NCI-H524 (cell line): ENCODE measurements at places on chromosomes 11 and 22.

GRCh38 chr11:62930157-62930556, 9.0 kb upstream of the CHRM1 start:
- no peak for DNase-seq

GRCh38 chr11:86459002-86459385, 84.3 kb downstream of the CCDC81 start:
- DNase-seq, result no peak

DNA sequence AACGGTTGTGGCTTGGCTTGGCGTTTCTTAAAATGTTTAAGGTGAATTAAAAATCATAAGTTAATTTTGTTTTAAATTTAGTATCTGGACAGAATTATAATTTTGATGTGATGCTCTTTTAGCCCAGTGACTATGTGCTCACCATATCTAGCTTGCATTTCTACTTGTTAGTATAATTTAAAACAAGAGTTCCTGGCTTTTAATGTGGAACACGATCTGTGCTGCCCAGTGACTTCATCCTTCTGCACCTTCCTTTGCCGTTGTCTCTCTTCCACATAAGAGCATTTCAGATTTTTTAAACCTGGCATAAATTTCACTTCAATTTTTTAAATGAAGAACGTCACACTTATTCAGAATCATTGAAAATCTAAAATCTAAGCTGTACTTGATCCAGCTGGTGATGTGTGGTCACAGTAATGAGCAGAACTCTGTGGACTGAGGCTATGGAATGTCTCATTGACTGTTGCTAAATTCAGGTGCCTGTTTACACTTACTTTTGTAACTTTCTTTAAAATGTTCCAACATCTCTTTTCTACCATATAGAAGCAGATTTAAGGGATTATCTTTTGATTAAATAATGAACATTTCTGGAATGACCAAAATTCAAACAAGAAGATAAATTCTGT, 75.4 kb upstream of the ADSL start:
- DNase-seq, result no peak

GRCh38 chr11:105647780-105648179, 37.9 kb downstream of the GRIA4 start:
- DNase-seq, result no peak

DNA sequence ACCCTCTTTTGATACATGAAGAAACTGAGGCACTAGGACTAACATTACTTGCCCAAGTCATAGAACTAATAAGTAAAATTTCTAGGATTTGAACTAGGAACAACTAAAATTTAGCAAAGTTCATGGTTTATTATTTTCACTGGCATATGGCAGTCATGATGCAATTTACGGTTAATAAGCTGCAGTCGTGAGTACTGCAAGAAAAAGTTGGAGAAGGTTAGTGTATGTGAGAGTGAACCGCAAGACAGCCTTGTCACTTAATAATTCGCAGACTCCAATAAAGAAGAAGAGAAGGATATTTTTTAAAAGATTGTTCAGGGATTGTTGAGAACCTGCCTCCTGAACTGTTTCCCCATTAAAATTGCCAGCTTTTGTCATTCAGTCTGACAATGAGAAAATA, 663.4 kb upstream of the TENM4 start:
- DNase-seq, result no peak

DNA sequence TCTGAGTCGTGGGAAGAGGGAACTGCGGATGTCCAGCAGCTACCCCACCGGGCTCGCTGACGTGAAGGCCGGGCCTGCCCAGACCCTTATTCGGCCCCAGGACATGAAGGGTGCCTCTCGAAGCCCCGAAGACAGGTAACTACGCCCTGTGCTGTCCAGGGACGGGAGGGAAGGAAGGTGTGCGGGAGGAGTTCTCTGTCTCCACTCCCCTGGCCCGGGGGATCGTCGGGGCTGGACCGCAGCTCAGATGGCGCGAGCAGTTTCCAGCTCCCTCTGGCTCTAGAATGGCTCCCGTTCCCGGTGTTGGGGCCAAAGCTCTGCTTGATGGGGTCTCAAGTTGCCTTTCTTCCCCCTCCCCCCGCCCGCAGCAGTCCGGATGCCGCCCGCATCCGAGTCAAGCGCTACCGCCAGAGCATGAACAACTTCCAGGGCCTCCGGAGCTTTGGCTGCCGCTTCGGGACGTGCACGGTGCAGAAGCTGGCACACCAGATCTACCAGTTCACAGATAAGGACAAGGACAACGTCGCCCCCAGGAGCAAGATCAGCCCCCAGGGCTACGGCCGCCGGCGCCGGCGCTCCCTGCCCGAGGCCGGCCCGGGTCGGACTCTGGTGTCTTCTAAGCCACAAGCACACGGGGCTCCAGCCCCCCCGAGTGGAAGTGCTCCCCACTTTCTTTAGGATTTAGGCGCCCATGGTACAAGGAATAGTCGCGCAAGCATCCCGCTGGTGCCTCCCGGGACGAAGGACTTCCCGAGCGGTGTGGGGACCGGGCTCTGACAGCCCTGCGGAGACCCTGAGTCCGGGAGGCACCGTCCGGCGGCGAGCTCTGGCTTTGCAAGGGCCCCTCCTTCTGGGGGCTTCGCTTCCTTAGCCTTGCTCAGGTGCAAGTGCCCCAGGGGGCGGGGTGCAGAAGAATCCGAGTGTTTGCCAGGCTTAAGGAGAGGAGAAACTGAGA, 1.4 kb downstream of the ADM start:
- peak; percentile 28 for DNase-seq

DNA sequence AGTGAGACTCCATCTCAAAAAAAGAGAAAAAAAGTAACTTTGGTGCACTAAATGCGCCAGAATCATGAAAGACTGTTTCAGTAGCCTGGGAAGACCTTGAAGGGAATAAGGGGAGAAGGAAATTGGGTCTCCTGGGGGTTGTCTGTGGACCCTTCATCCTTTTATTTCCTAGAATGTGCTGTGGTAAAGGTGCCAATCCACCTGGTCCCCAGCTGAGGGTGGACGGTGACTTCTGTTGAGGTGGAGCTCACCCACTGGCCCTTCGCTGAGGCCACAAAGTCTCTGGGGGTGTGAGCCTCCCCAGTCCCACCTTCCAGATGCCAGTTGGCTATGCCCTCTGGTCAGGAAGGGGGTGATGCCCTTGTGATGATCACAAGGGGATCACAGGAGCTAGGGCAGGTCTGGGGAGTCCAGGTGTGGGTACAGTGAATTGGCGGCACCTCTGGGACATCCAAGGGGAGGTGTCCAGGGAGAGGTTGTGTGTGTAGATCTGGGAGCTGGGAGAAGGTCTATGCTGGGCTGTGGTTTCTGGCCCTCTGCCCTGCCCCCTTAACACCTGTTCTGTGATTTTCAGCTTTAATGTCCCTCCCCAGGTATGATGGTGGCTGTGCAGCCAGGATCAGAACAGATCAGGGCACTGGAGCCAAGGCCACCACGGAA, 34.2 kb upstream of the LMO1 start:
- no peak for DNase-seq

DNA sequence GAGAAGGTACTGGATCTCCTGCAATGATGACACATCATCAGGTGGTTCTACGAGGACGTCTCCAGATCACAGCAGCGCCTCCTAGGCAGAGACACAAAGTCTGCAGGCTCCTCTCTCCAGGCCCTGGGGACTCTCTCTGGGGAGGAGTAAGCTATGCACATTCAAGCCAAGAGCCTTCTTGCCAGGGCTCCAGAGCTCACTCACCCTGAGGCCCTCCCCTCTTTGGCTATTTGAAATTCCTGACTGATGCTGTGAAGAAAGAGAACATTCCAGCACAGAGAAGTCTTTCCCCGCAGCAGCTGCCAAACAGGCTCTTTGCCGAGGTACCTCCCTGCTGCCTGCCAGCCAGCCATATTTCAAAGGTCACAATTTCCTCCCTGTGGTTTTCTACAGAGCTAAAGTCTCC, 204.9 kb downstream of the CSNK2A3 start:
- no peak for DNase-seq

DNA sequence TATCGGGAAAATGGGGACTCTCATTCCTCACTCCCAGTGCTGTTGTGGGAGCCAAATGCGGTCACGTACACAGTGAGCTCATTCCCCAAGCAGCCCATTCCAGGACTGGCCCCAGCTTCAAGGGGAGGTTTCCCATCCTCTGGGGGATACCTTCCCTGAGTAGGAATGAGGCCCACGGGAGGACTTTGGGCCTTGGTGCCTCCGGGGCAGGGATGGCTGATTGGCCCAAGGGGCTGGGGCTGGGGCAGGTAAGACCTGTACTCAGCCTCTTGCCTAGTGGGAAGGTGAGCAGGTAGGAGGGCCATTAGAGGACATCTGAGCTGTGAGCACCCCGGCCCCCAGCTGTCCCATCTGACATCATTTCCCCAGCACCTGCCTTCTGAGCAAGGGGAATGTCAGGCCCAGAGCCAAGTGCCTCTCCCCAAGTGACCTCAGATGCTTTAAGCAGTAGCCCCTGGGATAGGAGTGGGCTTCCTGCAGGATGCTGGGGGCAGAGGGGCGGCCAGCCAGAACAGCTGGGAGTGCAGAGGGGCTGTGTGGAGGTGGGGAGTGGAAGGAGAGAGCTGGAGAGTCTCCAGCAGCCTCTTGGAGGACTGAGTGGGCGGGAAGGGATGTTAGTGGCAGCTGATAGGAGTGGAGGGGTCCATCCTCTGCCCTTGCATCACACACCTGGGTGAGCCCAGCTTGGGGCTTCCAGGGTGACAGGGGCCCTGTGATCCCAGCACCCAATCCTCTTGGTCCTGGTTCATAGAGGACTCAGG, 58.4 kb downstream of the CD82 start:
- DNase-seq, result peak; percentile 41

DNA sequence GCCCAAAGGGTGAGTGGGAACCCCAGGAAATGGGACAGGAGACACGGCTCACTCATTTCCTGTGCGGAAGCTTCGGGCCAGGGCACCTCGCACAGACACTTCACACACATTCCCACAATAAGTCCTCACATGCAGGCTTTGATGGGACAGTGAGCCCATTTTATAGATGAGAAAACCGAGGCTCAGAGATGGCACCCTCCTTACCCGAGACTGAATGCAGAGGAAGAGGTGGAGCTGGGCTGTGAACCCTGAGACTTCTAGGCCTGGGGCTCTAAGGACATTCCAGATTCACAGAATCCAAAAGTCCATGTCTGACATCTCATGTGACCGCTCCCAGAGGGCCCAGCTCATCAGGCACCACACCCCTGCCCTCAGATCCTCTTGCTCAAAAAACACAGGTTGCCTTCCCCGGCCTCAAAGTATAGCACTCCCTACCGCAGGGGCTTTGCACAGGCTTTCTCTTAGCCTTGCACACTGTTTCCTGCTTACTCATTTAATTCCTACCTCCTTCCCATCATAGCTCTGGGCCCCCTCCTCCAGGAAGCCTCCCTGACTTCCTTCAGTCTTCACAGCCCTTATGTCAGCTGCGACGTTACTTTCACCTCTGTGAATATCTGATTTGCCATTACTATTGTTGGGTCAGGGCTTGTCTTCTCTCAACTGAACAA, 57.1 kb upstream of the TCF20 start:
- no peak for DNase-seq

DNA sequence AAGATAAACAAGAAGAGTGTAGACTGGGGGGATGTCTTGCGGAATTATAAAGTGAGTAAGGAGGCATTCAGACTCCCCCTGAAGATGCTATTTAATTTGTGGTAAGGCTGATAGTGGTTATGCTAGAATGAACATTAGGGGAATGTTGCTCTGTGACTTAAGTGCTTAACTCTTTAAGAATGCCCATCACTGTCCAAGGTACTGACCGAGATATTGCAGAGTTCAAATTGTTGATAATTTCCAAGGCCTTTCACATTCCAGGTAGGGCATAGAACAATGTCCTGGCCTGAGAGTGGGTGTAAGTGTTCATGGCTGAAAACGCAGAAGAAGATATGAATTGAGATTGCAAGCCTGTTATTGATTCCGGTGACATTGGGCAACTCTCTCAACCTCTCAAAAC, 90.3 kb upstream of the SEZ6L start:
- DNase-seq, result no peak

- DNase-seq, result peak; percentile 71
Measured at GRCh38 chr11:65315204-65315865, 669 bp downstream of the CDC42EP2 start.

GRCh38 chr11:116420770-116421528, 351.8 kb downstream of the BUD13 start:
- DNase-seq, result no peak

DNA sequence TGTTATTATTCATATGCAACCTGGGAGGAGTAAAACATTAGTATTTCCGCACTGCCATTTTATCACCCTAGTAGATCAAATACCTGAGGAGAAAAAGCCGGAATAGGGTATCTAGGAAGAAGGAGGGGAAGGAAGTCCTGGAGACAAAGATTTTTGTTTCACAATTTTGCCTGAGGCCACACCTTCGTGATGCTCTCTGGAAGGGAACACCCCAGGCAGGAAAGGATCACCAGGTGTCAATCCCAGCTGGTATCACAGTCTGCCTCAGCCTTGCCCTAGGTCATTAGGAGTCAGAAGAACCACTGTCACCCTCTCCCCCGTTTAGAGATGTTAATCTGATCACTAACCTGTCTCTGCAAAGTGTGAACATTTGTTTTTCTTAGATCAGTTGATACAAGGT, 35.4 kb upstream of the IGSF9B start:
- DNase-seq, result peak; percentile 31

DNA sequence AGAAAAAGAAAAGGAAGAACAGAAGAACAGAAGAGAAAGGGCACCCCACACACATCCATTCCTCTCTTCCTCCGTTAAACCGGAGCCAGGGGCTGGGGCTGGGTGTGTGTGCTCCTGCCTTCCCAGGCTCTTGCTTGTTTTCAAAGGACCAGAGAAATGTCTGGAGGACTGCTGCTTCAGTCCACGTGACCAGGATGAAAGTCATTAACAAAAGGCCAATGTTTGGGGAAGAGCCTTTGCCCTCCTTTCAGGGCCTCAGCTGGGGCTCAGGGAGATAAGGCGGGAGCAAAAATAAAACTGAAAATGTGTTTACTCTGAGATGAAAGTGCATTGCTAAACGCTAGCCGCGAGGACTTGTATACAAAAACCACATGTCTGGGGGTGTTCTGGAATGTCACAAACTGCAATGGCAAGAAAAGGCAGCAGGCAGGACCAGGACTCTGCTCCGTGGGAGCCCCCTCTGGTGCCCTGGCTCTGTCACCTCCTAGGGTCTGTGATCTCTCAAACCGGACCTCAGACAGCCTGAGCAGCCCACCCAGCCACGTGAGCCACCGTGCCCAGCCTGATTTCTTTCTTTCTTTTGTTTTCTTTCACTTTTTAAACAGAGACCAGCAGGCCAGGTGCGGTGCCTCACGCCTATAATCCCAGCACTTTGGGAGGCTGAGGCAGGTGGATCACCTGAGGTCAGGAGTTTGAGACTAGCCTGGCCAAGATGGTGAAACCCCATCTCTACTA, 31.6 kb upstream of the MYH9 start:
- DNase-seq, result no peak

DNA sequence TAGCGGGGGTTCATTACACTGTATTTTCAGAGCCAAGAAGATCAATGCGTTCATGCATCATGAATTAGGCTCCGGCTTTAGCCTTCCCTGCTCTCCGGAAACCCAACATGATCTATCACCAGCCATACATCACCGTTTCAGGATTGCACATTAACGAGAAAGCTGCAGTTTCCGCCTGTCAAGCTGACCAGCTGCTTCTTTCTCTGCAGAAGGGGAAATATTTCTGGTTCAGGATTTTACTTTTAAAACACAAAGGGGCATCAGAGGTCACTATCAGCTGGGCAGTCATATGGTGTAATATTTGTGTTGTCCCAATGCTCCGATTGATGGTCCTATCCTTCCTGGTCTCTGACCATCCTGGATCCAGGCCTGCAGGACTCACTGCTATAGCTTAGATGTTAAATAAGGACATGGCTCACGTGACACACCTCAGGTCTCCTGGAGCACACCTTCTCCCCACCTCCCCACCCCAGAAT, 21.4 kb upstream of the CADM1 start:
- DNase-seq, result no peak
